ENCODE measurements at places on chromosomes 12 and 14.

DNA sequence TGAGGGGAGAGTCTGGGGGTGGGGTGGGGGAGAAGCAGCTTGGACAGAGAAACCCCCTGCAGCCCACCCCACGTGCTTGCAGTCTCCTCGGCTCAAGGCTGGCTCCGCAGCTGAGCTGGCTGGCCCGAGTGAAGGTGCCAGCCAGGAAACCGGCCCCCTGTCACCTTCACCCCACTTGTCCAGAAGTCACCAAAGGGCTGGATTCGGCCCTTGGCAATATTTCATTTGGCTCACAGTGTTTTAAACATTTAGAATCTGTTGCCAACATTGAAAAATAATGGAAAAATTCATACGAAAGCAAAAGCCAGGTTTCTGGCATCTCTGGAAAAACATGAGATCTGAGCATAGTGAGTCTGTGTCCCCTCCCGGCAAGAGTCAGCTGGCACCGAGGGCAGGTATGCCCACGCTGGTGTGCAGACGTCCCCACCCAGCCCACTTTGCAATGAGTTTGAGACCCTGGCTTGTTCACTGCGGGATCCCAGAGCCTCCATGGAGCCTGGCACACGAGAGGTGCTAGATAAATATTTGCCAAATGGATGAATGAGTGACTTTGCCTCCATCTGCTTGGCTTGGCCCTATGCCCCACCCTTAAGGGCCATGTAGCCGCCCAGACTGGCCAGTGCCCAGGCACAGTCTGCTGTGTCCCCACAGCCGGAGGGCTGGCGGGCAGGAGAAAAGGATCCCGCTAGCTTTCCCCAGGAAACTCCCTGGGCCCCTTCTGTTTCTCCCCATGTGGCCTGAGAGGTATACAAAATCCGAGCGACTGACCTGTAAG, 18.2 kb downstream of the MSI1 start:
- H3K4me1 ChIP-seq: no peaks in the 10 kb centered on the region
- peaks cover 14% of the 10 kb centered on the region for H3K27me3 ChIP-seq
- no peaks in the 10 kb centered on the region for H3K36me3 ChIP-seq

- H3K4me3 ChIP-seq: no peak overlapping the region
- H3K27me3 ChIP-seq: no peaks in the 10 kb centered on the region
- no peak for DNase-seq
- no peaks in the 10 kb centered on the region for H3K36me3 ChIP-seq
- no peak overlapping the region for H3K27ac ChIP-seq
Observed at GRCh38 chr12:19894803-19895202, 455.5 kb downstream of the AEBP2 start.

DNA sequence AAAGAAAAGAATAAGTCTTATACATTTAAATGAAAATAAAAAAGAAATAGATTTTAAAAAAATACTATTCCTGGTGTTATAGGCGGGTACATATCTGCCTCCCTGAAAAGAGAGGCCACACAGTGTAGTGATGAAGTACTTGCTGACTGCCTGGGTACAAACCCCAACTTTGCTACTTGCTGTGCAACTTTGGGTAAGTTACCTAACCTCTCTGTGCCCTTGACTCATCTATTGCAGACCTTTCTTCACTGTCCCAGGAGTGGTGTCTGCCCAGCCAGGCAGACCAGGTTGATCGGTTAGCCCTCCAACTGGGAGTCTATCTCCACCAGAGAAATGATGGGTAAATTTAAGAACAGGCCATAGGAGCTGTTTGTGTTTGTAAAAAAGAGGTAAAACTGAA, 82.0 kb downstream of the SLC24A4 start:
- no peaks in the 10 kb centered on the region for H3K27me3 ChIP-seq
- peaks cover 9% of the 10 kb centered on the region for H3K4me1 ChIP-seq
- no peak for DNase-seq
- no peak overlapping the region for H3K4me3 ChIP-seq
- H3K36me3 ChIP-seq: peaks cover 9% of the 10 kb centered on the region

GRCh38 chr14:95162641-95163040, 5.3 kb upstream of the DICER1 start:
- H3K27ac ChIP-seq: no peak overlapping the region
- DNase-seq: no peak
- peaks cover 9% of the 10 kb centered on the region for H3K4me1 ChIP-seq

- no peak for DNase-seq
- H3K36me3 ChIP-seq: no peaks in the 10 kb centered on the region
- peaks cover 16% of the 10 kb centered on the region for H3K27me3 ChIP-seq
- no peak overlapping the region for H3K4me3 ChIP-seq
Observed at GRCh38 chr12:103652808-103653207, 65.7 kb downstream of the STAB2 start.

GRCh38 chr12:6613776-6614512, 6.8 kb upstream of the CHD4 start:
- H3K4me1 ChIP-seq: peaks cover 45% of the 10 kb centered on the region
- H3K4me3 ChIP-seq: peak overlapping the region; percentile 58
- H3K27me3 ChIP-seq: no peaks in the 10 kb centered on the region
- peak; percentile 44 for DNase-seq
- H3K36me3 ChIP-seq: peaks cover 4% of the 10 kb centered on the region

- H3K27me3 ChIP-seq: no peaks in the 10 kb centered on the region
- H3K36me3 ChIP-seq: peaks cover 27% of the 10 kb centered on the region
- DNase-seq: no peak
Observed at GRCh38 chr12:56160193-56160763, 2.1 kb downstream of the MYL6 start.

DNA sequence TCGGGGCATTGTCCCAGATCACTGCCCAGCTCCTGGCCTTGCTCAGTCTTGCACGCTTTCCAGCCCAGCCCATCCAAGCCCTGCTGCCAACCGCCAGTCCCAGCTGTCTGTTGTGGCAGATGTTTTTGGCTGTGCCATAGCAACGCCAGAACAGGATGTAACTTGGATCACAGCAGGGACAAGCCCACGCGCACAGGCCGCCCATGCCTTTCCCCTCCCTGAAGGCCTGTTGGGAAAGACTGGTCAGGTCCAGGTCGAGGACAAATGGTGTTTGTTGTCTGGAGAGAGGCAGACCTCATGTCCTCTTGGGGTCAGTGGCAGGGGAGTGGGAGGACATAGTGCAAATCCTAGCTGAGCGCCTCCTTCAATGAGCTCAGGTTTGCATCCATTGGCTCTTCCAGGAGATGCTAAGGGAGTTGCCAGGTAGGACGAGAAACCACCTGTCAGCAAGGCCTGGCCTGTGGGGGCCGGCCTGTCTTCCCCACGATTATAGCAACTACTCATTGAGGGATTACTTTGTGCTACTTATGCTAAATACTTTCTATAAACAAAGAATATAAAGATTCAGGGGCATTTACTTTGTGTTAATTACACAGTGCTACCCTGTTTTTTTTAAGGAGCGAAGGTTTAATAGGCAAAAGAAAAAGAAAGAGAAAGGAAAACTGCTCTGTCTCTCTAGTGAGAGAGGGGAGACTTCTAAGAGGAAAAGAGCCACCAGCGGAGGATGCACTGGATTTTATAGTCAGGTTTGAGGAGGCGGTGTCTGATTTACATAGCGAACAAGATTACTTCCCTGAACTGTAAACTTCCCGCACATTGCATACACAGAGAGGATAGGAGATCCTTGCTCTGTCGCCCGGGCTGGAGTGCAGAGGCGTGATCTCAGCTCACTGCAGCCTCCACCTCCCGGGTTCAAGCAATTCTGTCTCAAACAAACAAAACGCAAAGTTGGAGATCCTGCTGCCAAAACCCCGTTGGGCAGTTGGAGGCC, 42.8 kb upstream of the CORO1C start:
- H3K36me3 ChIP-seq: no peaks in the 10 kb centered on the region
- H3K4me3 ChIP-seq: no peak overlapping the region
- no peaks in the 10 kb centered on the region for H3K27me3 ChIP-seq
- no peak overlapping the region for H3K27ac ChIP-seq
- H3K4me1 ChIP-seq: peaks cover 10% of the 10 kb centered on the region
- no peak for DNase-seq
